H1 (cell line): ENCODE measurements at places on chromosomes 11 and 22.

DNA sequence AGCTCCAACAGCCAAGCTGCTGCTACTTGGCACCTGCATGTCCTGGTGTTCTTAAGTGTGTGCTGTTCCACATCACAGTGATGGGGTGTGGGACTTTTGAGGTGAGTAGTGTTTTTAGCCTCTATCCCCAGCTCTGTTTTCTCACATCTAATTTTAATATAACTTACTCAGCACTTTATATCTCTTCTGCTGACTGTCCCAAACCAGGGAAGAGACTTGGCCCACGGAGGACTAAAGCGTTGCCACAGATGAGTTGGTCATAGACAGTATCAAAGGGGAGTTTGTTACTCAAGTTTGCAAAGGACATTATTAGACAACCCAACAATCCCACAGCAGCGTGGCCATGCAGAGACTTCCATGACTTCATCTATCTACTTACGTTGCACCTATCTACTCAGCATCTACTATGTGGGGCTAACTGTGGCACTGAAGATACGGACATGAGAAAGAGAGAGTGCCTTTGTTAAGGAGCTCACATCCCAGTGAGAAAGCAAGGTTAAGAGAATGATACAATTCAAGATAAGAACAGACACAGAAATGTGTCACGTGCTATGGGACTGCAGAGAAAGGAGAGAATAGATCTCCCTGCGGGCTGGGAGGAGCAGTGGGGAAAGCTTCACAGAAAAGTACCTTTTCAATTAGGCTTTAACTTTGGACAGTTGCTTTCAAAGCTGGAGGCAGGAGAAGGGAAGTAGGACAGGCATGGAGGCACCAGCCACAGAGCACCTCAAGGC, 82.4 kb downstream of the ME3 start:
- no peak overlapping the region for H3K27ac ChIP-seq
- no peak for DNase-seq
- peaks cover 14% of the 10 kb centered on the region for H3K4me1 ChIP-seq
- no peaks in the 10 kb centered on the region for H3K27me3 ChIP-seq
- H3K4me3 ChIP-seq: no peak overlapping the region
- no peaks in the 10 kb centered on the region for H3K36me3 ChIP-seq

DNA sequence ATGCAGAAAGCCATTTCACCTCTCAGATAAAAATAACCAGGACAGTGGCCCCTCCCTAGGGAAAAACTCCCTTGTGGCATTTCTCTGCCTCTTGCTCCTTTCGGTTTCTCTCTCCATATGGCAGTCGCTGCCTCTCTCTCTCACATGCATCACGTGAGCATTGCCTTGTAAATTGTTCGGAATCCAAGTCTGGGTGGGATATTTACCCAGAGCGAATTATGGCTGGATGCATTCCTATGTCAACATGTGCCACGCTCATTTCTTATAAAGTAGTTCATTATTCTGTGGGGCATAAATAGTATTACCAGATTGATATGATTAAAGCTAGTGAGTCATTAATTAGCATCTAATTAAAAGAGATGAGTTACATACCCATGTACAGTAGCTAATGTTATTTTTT, 392.9 kb downstream of the INSC start:
- no peak for DNase-seq
- no peaks in the 10 kb centered on the region for H3K4me1 ChIP-seq
- H3K36me3 ChIP-seq: no peaks in the 10 kb centered on the region
- H3K4me3 ChIP-seq: no peak overlapping the region
- no peaks in the 10 kb centered on the region for H3K27me3 ChIP-seq
- H3K27ac ChIP-seq: no peak overlapping the region

GRCh38 chr11:107293677-107294344, 163.8 kb downstream of the CWF19L2 start:
- no peaks in the 10 kb centered on the region for H3K4me1 ChIP-seq
- H3K27me3 ChIP-seq: no peaks in the 10 kb centered on the region
- no peak overlapping the region for H3K27ac ChIP-seq
- no peaks in the 10 kb centered on the region for H3K36me3 ChIP-seq

- H3K36me3 ChIP-seq: no peaks in the 10 kb centered on the region
- no peaks in the 10 kb centered on the region for H3K4me1 ChIP-seq
- H3K27me3 ChIP-seq: no peaks in the 10 kb centered on the region
- no peak overlapping the region for H3K27ac ChIP-seq
- no peak overlapping the region for H3K4me3 ChIP-seq
These were observed 130.5 kb upstream of the ANO3 start for GRCh38 chr11:26201411-26201810.
